Inflammatory macrophage (primary cell): ENCODE measurements at places on chromosomes 11 and 22.
A peak's percentile ranks its signal among the peaks of the same experiment; 100 is the strongest.

GRCh38 chr11:85407648-85408047, 219.5 kb downstream of the DLG2 start:
- DNase-seq, result no peak

GRCh38 chr11:15625691-15626090, 511.0 kb downstream of the INSC start:
- DNase-seq, result no peak

- DNase-seq, result peak; percentile 35
These were observed 1327.3 kb downstream of the TBC1D22A start for GRCh38 chr22:48089601-48090331.

GRCh38 chr11:47332791-47333525, 19.5 kb downstream of the MYBPC3 start:
- DNase-seq, result no peak

DNA sequence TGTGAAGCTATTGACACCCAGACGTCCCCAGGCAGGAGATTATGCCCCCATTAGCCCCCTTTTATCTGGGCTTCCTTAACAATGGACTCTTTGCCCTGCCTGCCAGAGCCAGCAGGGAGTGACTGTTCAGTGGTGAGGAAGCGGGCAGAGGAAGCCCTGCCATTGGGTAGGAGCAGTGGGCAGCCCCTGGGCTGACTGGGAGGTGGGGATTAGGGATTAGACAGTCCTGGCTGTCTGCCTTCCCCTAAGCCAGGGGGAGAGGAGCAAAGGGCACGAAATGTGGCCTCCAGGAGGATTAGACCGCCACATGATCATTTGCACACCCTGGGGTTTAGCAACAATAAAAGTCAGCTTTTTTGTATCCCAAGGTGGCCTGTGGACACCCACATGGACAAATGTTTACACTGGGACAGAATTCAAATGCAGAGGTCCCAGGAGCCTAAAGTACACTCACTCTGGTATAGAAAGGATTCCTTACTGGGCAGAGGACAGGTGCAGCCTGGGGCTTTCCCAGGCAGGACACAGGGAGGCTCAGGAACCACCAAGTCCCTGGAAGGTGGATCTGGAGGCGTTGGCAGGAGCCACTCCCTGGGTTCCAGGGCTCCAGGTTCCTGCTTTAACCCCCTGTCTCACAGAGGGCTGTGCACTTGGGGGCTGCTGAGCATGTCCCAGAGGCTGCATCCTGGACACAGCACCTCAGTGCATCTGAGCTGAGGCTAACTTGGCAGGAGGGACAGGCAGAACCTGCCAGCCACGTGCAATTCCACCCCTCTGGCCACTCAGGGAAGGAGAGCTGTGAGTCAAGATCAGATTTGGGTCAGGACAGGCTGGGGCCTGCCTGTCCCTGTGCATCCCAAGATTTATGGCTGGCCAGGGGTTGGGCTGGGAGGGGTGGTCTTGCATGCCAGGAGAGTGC, 2.1 kb downstream of the PNPLA3 start:
- DNase-seq, result peak; percentile 71
